Renal pelvis (tissue), 12 donors: ENCODE measurements at places on chromosomes 4 and X. TPM values are rescaled to one million over a fixed set of nuclear protein-coding genes. Genes with fewer than 3 reads are reported as not detected.

The GABRB1 gene
- 1.2 TPM for polyA plus RNA-seq

The MAGEB17 gene
- 0.13 TPM for polyA plus RNA-seq

The VEGFC gene
- 18.1 TPM for polyA plus RNA-seq

The SLC9B1 gene
- polyA plus RNA-seq, result 4.0 TPM

The TRIM61 gene
- polyA plus RNA-seq, result 3.7 TPM

DNA sequence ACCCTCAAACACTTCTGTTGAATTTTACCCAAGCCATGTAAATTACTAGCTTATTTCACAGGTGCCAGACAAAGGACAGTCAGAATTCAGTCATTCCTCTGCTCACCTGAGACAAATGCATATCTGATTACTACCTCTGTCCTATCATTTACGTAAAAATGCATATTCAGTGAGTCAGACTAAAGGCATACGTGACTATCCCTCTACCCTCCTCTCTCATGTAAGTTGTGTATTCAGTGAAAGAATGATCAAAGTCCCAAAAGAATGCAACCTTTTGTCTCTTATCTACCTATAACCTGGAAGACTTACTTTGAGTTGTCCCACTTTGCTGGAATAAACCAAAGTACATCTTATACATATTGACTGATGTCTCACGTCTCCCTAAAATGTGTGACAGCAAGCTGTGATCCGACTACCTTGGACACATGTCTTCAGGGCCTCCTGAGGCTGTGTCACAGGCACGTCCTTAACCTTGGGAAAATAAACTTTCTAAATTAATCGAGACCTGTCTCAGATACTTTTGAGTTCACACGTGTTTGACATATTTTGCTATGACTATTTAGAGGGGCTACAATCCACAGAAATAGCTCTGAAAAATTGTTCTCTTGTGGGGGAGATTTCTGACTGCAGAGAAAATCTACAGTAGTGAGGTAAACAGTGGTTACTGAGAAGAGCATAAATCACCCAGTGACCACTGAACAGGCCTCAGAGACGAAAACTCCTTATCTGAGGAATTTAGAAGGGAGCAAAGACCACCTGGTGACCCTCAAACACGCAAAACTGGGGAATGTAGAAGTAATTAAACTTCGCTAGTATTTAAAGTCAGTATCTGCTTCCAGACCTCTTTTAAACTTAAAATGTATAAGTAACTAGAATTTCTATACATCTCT lies 1575.8 kb downstream of the STIM2 start:
- peak; percentile 19 for DNase-seq

- no peak for DNase-seq
Measured at GRCh38 chr4:101791182-101791558, 640 bp downstream of the BANK1 start.

- DNase-seq, result no peak
Measured at GRCh38 chr4:137946453-137947174, 295.5 kb downstream of the SLC7A11 start.

DNA sequence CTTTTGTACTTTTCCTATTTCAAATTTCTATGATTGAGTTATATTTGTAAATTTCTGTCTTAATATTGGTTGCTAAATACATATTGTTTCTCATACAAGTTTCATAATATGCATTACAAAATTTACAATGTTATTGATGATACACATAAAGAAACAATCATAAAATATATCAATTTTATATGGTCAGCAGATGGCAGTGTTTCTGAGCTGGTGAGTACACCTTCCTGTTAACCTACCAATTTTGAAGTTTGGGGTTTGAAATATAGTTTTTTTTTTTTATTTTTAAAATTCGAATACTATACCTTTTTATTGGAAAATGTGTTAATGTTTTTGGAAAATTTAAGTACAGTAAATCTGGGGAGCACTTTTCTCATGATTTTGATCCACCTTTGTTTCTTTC lies 1953.1 kb upstream of the ADGRL3 start:
- DNase-seq, result no peak

GRCh38 chrX:129731228-129731627 lies 7.6 kb upstream of the XPNPEP2 start:
- DNase-seq, result no peak

GRCh38 chr4:122854447-122855352 lies 28.1 kb downstream of the FGF2 start:
- peak; percentile 30 for DNase-seq

GRCh38 chr4:165502916-165503907 lies 124.4 kb downstream of the CPE start:
- DNase-seq, result no peak

DNA sequence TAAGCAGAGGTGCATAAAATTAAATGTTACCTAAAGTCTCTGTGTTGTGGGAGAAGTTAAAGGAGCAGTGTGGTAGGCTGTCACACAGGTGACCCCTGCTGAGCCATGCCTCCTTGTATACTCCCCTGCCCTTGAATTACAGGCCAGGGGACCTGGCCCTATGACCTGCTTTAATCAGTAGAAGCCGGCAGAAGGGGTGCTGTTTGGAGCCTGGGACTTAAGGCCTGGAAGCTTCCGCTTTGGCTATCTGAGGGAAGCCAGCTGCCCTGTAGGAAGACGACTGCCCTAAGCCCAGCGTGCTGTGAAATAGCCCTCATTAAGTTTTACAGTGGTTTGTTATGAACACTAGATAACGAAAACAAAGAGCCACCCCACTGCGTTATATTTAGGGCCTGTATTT lies 34.1 kb downstream of the SPINK2 start:
- DNase-seq, result peak; percentile 65

DNA sequence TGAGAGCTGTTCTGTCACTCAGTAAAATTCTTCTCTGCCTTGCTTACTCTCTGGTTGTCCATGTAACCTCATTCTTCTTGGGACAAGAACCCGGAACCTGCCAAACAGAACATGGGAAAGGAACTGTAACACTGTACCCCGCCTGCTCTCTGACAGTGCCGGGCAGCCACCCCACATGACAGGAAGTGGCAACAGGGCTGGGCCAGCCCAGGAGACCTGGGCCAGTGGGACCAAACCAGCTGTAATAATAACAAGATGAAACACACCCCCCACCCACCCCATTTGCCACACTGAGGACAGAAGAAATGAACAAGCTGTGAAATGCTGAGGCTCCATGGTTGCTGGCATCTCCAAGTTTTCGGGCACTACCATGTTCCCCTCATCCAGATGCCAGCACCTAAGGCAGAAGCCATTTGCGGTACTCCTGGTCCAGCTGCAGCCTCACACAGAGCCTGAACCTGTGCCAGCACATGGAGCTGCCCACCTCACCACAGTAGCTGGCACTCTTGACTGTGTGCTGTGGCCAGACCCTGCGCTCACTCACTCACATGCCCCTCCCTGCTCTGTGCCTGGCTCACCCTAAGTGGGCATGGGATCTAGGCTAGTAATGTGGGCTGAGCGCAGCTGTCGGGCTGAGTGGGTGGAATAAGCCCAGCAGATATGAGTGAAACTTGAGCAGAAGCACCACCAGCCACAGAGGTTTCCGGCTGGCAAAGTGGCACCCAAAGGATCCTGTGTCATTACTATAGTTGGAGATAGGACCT lies 126.2 kb upstream of the UGT8 start:
- no peak for DNase-seq

DNA sequence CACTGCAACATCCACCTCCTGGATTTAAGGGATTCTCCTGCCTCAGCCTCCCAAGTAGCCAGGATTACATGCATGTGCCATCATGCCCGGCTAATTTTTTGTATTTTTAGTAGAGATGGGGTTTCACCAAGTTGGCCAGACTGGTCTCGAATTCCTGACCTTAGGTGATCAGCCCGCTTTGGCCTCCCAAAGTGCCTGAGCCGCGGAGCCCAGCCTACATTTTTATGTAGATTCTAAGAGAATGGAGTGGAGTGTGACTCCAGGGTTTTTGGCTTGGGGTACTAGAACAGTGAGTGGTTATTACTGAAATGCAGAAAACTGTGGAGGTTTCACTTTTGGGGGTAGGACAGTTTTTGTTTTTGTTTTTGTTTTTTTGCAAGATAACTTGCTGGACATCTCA lies 806.0 kb downstream of the ADGRL3 start:
- DNase-seq, result no peak
